Stimulated activated CD8-positive, alpha-beta memory T cell treated with anti-CD3 and anti-CD28 coated beads, Interleukin-7, amount 100 ng/mL, for 24 hours (primary cell): ENCODE measurements at places on chromosomes 4 and X.

GRCh38 chr4:144716778-144717177 lies 70.8 kb downstream of the HHIP start:
- no peak for DNase-seq

DNA sequence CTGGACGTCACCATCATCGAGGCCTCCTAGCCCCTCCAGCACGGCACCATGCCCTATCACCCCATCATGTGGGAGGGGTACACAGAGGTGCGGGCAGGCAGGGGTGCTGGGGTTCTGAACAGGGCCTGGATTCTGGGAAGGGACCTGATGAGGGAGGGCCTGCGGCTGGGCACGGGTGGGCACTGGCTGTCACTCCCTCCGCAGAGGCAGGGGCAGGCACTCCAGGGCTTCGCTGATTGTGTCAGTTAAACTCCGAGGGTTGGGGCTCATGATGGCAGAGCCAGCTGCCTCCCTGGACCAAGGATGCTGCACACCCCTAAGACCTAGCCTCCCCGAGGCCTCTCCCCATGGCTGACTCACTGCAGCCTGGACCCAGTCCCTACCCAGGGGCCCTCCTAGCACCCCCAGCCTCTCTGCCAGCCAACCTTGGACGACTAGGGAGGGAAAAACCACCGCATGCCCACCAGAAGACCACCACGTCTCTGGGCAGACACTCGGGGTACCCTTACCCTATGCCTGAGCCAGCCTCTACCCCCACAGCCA lies 45.9 kb downstream of the ZFYVE28 start:
- no peak for DNase-seq

GRCh38 chr4:144967161-144967560 lies 130.8 kb downstream of the ANAPC10 start:
- DNase-seq = no peak

- DNase-seq = no peak
These were observed 12.5 kb downstream of the RFC1 start for GRCh38 chr4:39353478-39354253.

GRCh38 chr4:38456096-38456495 lies 207.9 kb upstream of the KLF3 start:
- DNase-seq = no peak

- DNase-seq = no peak
These were observed 133.0 kb downstream of the ZC4H2 start for GRCh38 chrX:64843224-64843623.

- no peak for DNase-seq
These were observed 93.2 kb downstream of the WFS1 start for GRCh38 chr4:6362896-6363295.

- no peak for DNase-seq
These were observed 569 bp downstream of the DCK start for GRCh38 chr4:70994069-70994366.

GRCh38 chr4:37890801-37891259 lies at the start of gene TBC1D1:
TSS of gene TBC1D1 (plus strand) at chr4:37891084. CDS start at chr4:37902096, 11,012 bp downstream.
- peak; percentile 7 for DNase-seq

DNA sequence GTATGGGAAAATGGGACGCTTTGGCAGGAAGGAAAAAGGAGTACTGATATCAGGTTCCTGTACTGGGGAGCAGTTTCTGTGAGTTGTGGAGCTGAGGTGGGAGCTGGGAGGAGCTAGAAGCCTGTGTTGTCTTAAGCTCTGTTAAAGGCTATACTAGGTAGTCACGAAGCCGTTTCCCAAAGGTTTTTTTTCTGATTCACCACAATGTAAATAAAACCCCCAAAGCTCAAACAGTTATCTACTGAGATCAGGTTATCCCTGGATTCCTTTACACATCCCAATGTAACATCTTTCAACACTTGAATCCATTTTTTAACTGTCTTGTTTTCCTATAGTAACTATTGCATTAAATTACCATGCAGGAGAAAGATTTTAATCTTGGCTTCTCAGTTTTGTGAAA lies 297.4 kb upstream of the SFRP2 start:
- no peak for DNase-seq
